ENCODE measurements at places on chromosomes 5 and 9. TPM values are rescaled to one million over a fixed set of nuclear protein-coding genes. Genes with fewer than 3 reads are reported as not detected.

Gene UBE2QL1
- not detected for total RNA-seq

Gene LECT2
- not detected for total RNA-seq

Gene SNCAIP
- total RNA-seq = not detected

Gene PCAT7
- total RNA-seq = not detected

Gene CSF1R
- under 0.01 TPM for total RNA-seq

Gene INPP5E
- 8.8 TPM for total RNA-seq

Gene ECSCR
- not detected for total RNA-seq

Gene AGXT2
- total RNA-seq = not detected

Gene ADAMTS13
- total RNA-seq = 0.70 TPM

Gene DBH
- total RNA-seq = not detected

Gene SMC5
- total RNA-seq = 14.7 TPM

Gene SPINK6
- 28.1 TPM for total RNA-seq

Gene PARP8
- total RNA-seq = 7.6 TPM

Gene TEK
- total RNA-seq = 0.23 TPM

Gene LPAR1
- 29.0 TPM for total RNA-seq

Gene SLC34A1
- total RNA-seq = not detected

Gene KLF4
- total RNA-seq = 5.8 TPM

Gene NTRK2
- total RNA-seq = 0.16 TPM

Gene CERCAM
- 29.6 TPM for total RNA-seq

Gene KDM4C
- total RNA-seq = 7.4 TPM

Gene ADAMTS19
- total RNA-seq = not detected

Gene BRD3
- 7.3 TPM for total RNA-seq

Gene CDC25C
- 11.9 TPM for total RNA-seq

Gene OR1J1
- not detected for total RNA-seq

Gene CNOT6
- total RNA-seq = 14.9 TPM

Gene MEGF10
- 0.08 TPM for total RNA-seq

Gene SPINK5
- 0.95 TPM for total RNA-seq

Gene CARD9
- 0.19 TPM for total RNA-seq

Gene FAM169A
- 22.3 TPM for total RNA-seq

Gene IL5
- total RNA-seq = not detected

Gene ERAP2
- total RNA-seq = 14.2 TPM

Gene SHOC1
- not detected for total RNA-seq

Gene NOXA1
- not detected for total RNA-seq

Gene ELOVL7
- total RNA-seq = 8.1 TPM

Gene IL4
- not detected for total RNA-seq

Gene SMIM32
- total RNA-seq = not detected

Gene GMCL2
- not detected for total RNA-seq

Gene PROB1
- total RNA-seq = 0.78 TPM

Gene NEK6
- 23.3 TPM for total RNA-seq

Gene CNTLN
- total RNA-seq = 2.8 TPM

Gene CDX1
- total RNA-seq = not detected

Gene ZFP2
- not detected for total RNA-seq

Gene ADAMTSL2
- not detected for total RNA-seq

Gene SPINK7
- 0.47 TPM for total RNA-seq

Gene C5orf52
- not detected for total RNA-seq

Gene GLDC
- 0.94 TPM for total RNA-seq

All from hair follicular keratinocyte (primary cell).